Mesothelial cell of epicardium (in vitro differentiated cells): ENCODE measurements at places on chromosomes 5 and 9.
A peak's percentile ranks its signal among the peaks of the same experiment; 100 is the strongest.

DNA sequence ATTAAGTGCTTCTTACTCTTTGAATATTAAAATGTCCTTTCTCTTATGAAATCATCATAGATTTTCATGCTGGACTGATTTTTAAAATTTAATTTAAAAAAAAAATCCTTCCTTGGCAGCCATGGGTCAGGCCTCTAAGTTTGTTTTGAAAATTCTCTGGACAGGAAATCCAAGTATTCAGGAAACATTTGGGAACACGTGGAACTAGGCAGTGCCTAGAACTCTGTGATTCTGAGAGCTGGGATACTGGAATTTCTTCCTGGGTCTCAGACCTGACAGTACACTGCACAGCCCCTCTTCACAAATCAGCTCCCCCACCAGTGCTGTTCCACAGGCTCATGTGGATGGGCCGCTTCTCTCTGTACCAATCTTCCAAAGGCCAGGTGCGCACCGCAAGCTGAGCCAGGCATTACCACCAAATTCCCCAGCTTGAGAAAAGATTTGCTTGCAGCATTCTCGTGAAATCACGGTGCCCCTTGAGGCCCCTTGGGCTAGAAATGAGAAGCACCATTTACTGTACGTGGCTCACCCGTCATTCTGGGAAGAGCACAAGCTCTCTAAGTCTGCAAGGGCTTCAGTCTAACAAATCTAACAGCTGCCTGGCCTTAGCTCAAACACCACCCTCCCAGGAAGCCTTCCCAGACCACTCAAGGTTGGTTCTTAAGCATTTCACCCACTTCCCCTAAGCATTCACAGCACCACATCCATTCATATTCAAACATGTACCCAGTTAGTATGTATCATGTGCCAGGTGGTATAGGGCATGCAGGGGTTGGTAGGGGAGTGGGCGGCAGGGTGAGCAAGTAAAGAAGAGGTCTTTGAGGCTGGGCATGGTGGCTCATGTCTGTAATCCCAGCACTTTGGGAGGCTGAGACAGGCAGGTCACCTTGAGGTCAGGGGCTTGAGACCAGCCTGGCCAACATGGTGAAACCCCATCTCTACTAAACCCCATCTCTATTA, 26.5 kb downstream of the B4GALT1 start:
- H3K27ac ChIP-seq = peak overlapping the region; percentile 90
- peaks cover 48% of the 10 kb centered on the region for H3K4me1 ChIP-seq
- DNase-seq = no peak

- H3K27me3 ChIP-seq = no peaks in the 10 kb centered on the region
- H3K4me1 ChIP-seq = peaks cover 3% of the 10 kb centered on the region
- no peak for DNase-seq
- no peaks in the 10 kb centered on the region for H3K36me3 ChIP-seq
Observed at GRCh38 chr5:23730023-23730422, 222.6 kb downstream of the PRDM9 start.

- H3K27ac ChIP-seq = peak overlapping the region; percentile 96
- H3K4me3 ChIP-seq = peak overlapping the region; percentile 79
- no peak for DNase-seq
Observed at GRCh38 chr9:129027224-129027684, 877 bp downstream of the SH3GLB2 start.

DNA sequence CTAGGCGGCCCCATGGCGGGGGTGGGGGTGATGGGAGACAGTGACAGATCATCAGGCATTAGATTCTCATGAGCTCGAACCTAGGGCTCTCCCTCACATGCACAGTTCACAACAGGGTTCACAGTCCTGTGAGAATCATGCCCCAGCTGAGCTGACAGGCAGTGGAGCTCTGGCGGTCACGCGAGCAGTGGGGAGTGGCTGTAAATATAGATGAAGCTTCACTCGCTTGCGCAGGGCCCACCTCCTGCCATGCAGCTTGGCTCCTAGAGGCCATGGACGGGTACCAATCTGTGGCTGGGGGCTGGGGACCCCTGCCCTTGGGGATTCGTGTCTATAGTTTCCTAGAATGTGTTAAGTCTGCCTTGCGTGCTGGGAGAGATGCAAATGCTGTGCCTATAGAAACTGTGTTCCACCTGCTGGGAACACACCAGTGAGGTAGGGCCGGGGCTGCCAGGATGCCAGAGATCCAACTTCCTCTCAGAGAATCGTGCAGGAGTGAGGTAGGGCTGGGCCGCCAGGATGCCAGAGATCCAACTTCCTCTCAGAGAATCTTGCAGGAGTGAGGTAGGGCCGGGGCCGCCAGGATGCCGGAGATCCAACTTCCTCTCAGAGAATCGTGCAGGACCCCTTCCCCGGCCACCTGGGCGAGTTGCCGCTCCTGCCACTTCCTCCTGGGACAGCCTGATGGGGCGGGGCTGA, 14.1 kb upstream of the EXOC3 start:
- no peak overlapping the region for H3K27ac ChIP-seq
- DNase-seq = no peak
- no peak overlapping the region for H3K4me3 ChIP-seq
- H3K4me1 ChIP-seq = peaks cover 7% of the 10 kb centered on the region
- H3K36me3 ChIP-seq = peaks cover 10% of the 10 kb centered on the region
